ENCODE measurements at places on chromosomes 3 and 15.

DNA sequence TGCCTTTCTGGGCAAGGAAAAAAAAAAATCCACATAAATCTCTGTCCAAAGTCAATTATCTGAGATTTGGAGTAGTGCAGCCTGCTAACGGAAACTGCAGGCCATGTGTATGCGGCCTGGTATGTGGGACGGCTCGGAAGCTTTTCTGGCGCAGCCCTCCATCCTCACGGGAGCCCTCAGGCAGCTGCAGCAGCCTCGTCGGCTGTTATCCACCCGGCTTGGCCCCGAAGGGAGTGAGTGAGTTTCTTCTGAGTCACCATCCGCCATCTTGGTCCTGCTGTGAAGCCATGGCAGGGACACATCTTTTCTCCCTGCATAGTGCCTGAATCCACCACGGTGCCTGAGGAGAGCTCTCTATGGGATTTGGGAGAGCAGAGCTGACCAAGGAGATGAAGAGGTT lies 62.8 kb downstream of the POLR2M start:
- DNase-seq = no peak

DNA sequence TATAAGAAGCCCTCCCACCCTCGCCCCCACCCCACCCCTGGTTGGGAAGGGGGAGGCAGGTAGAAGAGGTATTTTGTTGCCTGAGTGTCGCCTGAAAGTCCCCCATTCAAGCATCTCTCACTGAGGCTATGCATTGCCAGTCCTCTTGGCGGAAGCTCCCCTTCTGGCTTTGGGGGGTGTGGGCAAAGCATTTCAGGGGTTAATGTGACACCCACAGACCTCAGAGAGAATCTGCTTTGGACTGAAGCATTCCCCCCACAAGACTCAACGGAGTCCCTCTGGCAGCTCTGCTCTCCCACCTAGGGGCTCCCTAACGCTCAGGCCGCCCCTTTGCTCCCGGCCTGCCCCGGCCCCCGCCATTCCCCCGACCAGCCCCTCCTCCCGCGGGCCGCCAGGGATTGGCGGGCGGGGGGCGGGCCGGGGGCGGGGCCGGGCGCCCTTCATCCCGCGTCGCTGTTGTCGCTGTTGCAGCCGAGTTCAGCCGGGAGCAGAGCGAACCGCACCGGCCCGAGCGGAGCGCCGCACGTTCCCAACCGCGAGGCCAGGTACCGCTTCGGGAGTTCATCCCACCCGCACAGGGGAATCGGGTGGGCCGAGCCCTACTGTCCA lies at the start of gene SLC38A3:
Gene SLC38A3, plus strand, starts transcription at position 468 of the 609 bp plus-strand sequence. CDS start 8,929 bp downstream, outside the sequence.
- no peak for DNase-seq

DNA sequence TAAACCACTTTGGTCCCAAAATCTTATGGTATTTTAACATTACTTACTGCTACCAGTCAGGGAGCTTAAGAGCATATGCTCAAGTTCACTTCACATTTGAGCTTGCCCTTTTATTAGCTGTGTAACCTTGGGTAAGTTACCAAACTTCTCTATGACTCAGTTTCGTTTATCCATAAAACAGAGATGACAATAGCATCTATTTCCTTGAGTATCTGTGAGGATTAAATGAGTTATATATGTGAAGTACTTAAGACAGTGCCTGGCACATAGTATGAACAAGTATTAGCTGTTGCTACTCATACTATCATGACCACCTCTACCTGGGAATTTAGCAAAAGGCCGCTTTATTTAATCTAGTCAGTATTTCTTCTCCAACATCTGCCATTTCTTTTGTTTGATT lies 5.9 kb downstream of the ATOSA start:
- no peak for DNase-seq

DNA sequence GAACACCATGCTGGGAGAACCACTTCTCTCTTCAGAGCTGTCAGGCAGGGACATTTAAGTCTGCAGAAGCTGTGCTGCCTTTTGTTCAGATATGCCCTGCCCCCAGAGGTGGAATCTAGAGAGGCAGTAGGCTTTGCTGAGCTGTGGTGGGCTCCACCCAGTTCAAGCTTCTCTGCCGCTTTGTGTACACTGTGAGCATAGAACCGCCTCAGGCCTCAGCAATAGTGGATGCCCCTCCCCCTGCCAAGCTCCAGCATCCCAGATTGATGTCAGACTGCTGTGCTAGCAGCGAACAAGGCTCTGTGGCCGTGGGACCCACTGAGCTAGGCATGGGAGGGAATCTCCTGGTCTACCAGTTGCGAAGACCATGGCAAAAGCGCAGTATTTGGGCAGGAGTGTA lies 121.6 kb downstream of the NFKBIZ start:
- no peak for DNase-seq

- DNase-seq = no peak
These were observed 51.5 kb downstream of the PGPEP1L start for GRCh38 chr15:98955961-98956723.

DNA sequence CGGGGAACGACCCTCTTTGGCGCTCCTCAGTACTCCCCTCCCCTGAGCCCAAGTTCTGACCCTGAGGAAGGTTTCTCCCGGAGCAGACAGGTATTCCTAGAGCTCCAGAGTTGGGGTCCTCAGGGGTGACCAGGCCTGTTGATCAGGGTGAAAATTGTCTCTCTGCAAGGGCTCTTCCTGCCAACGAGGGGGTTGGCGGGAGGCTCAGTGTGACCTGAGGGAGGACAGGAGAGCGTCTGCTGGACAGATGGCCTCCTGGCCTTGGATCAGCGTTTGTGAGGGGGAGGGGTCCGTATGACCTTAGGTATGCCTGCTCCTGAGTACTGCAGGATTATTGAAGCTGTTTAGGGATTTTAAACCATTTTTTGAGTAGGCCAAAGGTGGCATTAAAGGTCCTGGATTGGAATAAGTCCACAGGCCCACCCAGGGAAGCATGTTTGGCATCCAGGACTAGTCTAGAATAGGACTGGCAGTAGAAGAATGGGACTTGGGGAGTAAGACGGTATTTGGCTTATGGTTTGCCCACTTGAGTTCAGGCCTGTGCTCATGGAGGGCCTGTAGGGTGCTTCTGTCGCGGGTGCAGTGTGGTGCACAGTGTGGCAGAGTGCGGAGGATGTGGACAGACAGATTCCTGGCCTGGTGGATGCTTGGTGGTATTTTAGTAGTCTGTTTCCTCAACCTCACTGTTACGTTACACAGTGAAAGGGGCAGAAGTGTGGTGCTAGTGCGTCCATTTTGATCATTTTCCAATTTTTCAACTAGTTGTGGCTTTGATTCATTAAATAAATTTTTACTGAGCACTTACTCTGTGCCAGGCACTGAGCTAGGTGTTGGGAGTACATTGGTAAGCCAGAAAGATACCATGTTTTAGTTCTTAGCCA lies 959 bp downstream of the ZNF592 start:
- DNase-seq = peak; percentile 28

DNA sequence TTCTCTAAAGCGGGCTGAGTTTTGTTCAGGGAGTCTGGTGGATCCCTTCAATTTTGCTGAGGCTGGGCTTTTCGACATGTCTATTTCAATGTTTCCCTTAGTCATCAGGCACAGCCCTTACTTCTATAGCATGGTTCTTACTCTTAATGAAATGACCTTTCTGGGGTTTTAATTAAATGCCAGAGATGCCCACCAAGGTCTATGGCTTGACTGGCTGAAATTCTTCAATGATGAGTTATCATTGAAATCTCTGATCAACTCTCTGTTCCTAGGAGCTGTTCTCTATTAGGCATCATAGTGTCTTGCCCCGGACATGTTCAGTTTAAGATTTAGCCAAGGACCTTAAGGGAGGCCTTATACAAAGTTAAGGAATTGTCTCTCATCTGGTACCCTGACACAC lies 33.4 kb upstream of the KBTBD12 start:
- no peak for DNase-seq

DNA sequence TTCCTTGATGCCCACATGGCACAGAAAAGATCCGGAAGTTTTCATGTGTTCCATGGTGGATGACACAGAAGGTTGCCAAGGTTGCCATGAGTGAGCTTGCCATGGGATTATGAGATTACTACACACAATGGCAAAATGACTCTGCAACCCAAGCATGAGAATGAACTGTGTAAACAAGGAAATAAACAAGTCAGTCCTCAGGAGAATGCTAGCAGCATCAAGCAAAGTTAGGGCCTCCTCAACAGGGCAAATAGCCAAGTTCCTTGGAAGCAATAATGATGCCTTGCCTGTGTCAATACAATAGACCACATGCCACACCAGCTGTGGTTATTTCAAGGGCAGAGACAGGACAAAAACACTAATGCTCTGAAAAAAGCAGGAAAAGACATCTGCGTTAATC lies 41.8 kb downstream of the AQR start:
- DNase-seq = no peak

DNA sequence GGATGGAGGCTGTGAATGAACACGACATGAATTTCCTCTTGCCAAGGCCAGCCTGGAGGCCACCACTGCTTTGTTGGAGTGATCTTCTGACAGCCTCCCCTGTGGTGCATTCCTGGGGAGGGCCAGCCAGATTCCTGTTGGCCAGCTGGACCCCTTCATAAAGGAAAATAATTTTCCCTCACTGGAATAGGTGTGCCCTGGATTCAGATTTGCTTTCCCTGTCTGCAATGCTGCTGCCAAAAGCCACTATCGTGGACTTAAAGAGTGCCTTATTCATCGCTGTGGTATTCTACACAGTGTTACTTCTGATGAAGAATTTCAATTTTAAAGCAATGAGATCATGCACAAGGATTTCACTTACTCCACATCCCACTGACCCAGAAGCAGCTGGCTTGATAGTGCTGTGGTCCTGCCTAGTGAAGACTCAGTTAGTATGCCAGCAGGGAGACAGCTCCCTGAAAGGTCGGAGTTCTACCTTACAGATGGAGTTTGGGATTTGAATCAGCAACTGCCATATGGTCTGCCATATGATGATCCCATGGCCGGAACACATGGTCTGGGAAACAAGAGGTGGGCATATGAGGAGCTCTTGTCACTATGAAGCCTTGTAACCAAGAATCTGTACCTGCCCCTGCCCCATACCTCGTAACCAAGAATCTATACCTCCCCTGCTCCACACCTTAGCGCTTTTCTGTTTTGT lies 145.2 kb downstream of the KLF13 start:
- no peak for DNase-seq

GRCh38 chr3:146469150-146470017 lies at the start of gene PLSCR2:
Gene PLSCR2, minus strand, starts transcription at chr3:146469561. Its CDS starts 9,657 bp downstream, at chr3:146459904.
- DNase-seq = peak; percentile 88

GRCh38 chr3:95235916-95236315 lies 1173.1 kb downstream of the NSUN3 start:
- no peak for DNase-seq

DNA sequence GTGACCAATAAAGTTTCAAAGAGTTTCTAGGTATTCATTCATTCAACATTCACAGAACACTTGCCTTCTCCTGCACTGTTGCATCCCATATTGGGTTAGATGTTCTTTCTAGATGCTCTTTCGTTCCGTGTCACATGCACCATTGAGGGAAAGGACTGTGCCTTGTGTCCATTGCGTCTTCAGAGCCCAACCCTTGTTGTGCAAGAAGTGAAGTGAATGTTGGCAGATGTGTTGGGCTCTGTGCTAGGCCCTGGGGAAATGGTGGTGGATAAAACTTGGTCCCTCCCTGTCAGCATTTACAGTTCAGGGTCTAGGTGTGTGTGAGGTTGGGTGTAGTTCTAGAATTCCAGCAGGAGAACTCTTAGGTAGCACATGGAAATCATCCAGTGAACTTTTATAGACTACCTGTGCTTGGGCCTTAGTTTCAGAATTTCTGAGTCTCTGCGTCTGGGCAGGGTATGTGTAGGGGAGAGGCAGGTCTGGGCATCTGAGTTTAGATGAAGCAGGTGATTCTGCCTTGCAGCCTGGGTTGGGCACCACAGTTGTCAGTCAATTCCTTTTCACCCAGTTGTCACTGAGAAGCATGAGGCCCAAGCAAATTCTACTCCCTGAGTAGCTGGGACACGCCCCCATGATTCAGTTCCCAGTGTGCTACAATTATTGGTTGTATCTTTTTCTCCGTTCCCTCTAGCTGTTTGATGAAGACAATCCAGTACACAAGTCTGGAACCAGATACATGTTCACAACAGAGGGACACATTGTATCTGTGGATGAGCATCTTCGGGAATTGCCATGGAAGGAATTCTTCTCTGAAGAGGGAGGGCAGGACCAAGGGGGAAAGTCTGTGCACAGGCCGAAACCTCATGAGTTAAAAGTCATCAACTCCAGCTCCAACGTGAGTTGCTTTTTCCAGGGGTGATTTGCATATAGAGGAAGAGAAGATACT lies 25.4 kb downstream of the EDEM1 start:
- no peak for DNase-seq

DNA sequence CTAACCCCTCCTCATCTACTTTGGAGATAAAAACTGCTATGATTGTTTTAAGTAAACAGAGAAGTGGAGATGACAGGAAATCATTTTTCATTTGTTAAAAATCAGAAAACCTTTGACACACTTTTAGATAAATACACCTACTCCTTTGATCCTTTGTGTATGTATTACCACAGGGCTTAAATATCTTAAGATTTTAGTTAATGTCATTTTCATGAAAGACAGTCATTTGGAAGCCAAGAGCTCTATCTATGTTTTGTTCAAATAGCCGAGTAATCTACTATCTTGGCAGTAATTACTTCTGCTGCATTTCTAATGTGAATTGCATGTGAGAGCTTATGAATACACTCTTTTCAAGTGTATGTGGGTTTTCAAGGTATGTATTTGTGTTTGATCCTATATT lies 2.0 kb downstream of the ARPP21 start:
- no peak for DNase-seq

- no peak for DNase-seq
These were observed 230.3 kb upstream of the TBL1XR1 start for GRCh38 chr3:177427540-177427939.

- DNase-seq = no peak
These were observed 9.4 kb upstream of the MED12L start for GRCh38 chr3:151075869-151076562.

DNA sequence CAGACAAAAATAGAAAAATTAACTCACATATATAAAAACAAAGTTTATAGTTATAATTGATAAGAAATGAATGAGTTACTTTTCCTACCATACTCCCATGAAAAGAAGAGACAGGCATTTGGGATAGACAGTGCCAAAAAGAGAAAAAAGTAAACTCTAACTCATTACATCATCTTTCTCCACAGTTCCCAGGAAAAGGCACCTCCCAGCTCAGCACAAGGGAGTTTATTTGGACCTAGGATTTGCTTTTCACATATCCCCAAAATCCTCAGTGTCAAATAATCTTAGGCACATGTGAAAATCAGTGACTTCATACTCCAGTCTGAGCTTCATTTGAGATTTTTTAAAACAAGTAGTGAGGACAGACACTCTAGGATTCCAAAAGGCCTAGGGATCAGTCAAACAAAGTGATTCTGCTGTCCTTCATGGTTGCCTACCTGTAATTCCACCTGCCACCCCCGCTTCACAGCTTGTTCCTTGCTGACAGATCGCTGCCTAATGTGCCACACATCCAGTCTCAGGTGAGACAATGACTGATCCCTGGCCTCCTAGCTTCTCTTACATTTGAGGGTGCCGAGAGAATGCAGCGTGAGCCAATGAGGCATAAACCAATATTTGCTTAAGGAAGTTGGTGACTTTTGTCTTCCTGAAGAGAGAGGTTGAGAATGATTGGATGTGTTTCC lies 573.7 kb downstream of the TBL1XR1 start:
- DNase-seq = no peak

GRCh38 chr15:59236394-59236793 lies 29.8 kb downstream of the LDHAL6B start:
- no peak for DNase-seq

- no peak for DNase-seq
These were observed 64.4 kb downstream of the SLMAP start for GRCh38 chr3:57820479-57820878.

- DNase-seq = no peak
These were observed 123.1 kb upstream of the UMPS start for GRCh38 chr3:124607163-124607562.

- no peak for DNase-seq
These were observed 18.3 kb downstream of the NOX5 start for GRCh38 chr15:69032703-69033373.
